CD4-positive, alpha-beta T cell treated with Interleukin-2 at 100 ng/mL for 4 hours (primary cell): ENCODE measurements at places on chromosomes 11 and 22.

DNA sequence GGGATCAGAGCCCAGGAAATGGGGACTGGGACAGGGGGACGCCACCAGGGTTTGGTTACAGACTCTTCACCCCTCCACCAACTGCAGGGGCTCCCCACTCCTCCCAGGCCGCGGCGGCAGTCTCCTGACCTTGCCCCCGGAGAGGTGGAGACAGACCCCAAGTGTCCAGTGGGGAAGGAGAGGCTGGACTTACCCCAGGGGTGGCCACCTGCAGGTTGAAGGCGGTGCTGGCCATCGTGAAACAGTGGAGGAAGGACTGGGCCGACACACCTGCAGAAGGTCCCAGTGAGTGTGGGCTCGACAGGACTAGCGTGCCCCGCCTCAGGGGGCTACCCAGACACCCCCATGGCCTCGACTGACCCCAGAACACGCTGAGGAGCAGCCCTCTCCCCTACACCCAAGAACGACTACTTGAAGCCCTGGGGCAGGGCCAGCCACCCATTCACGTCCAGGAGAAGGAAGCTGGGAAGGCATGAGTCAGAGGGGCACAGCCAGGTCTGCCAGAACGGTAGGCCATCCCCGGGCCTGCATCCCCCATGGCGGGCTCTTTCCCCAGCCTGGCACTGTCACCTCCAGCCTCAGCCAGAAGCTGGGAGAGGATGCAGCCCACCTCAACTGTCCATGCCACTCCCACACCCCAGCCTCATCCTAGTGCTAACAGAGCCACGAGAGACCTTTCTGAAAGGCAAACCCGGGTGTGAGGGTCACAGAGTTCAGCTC, 2.3 kb downstream of the GATD1 start:
- no peak for DNase-seq

DNA sequence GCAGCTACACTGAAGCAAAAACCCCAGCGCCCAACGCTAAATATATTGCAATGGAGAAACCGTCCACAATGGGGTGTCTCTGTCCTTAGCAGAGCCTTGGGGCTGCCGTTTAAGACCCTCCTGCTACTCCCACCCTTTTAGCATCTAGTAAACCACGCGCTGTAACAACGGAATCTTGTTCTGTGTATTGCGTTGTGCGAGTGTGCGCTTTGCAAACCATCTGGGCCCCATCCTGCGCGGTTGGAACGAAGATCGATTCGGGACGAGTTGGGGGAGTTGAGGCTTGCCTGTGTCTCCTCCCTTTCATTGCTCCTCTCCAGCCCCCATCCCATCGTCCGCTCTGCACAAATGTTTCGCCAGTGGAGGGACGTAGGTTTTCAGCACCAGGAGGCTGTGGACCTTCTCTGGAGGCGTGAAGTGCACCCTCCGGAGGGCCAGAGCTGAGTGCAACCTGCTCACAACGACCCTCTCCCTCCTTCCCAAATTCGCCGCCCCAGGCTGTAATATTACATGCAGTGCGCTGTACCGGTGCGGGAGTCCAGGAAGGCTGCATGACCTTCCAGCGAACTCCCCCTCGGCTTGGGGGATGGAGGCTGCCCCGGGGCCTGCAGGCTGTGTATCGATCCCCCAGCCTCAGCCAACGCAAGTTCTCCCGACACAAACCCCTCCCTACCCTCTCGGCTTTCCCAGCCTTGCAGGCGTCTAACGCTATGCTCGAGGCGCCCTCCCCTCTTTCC, 1.6 kb upstream of the KMT2A start:
- DNase-seq, result no peak

GRCh38 chr11:17978553-17979287, 34.1 kb downstream of the SERGEF start:
- no peak for DNase-seq

DNA sequence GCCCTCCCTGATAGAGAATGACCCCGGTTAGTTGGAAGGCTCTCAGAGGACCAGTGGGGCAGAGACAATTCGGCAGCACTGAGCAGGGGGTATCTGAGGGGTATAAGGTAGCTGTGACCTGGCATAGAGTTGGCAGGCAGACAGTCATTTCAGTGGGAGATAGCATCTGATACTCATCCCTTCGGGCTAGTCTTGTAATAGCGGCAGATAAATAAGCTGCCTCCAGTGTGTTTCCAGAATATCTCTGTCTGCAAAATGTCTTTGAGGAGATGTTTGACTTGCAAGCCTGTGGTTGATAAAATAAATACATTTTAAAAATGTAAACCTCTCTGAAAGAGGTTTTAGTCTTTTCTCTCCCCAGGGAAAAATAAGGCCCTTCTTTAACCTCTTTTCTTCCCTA, 54.2 kb downstream of the TEAD1 start:
- no peak for DNase-seq
